ENCODE measurements at places on chromosomes 11 and 22.

- no peak for DNase-seq
Measured at GRCh38 chr11:28009996-28010395, 98.0 kb downstream of the KIF18A start.

DNA sequence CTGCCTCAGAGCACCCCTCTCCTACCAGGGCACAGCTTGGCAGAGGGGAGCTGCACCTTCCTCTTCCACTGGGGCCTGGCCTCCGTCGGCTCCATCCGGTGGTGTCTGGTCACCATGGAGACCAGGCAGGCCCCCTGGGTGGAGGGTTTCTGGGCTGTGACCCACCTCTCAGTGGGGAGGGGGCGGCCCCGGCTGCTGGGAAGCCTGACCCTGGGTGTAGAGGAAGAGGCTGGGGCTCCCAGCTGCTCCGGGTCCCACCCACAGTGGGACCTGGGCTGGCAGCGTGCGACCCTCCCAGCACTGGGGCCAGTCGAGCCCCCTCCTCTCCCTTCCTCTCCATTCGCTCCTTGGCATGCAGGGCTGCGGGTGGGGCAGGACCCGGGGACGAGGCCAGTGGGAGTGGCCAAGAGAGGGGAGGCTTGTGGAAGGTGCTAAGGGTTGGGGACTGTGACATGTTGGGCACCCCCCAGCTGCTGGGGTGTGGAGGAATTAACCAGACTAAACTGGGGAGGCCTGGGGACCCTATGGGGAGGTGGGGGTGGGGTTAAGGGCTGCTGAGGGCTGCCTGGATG is 46.8 kb downstream of the BRSK2 start:
- peak; percentile 55 for DNase-seq

- DNase-seq: peak; percentile 26
Measured at GRCh38 chr11:57646799-57647303, 2.9 kb downstream of the YPEL4 start.

GRCh38 chr11:74626130-74626529 is 33.7 kb downstream of the POLD3 start:
- no peak for DNase-seq

DNA sequence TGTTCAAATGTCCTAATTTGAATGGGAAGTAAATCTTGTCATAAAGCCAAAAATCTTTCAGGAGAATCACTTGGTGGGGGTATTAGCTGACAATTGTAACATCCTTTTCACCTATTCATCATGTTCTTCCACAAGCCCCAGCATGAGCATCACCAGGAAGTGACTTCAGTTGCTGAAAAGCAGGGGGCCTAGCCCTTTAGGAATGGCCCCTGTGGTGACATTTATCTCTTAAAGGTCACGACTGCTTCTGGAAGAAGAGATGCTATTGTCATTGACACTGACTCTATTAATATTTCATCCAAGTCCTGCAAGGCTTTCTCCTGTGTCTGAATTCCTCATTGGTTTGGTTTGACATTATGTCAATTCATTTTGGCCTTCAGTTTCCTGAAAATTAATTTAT is 92.6 kb downstream of the OR5AK2 start:
- DNase-seq: no peak

GRCh38 chr11:105315287-105315686 is 175.7 kb upstream of the CARD18 start:
- DNase-seq: no peak

GRCh38 chr22:25197340-25197739 is 2.3 kb upstream of the CRYBB3 start:
- DNase-seq: no peak

GRCh38 chr11:70200212-70200844 is 2.8 kb upstream of the FADD start:
- peak; percentile 44 for DNase-seq

- no peak for DNase-seq
Measured at GRCh38 chr22:23037429-23038333, 32.6 kb upstream of the GNAZ start.

GRCh38 chr11:44883277-44883676 is 67.4 kb downstream of the TP53I11 start:
- peak; percentile 79 for DNase-seq

GRCh38 chr11:7582338-7582985 is 68.7 kb downstream of the PPFIBP2 start:
- no peak for DNase-seq

- DNase-seq: no peak
Measured at GRCh38 chr11:35420371-35420770, 1.0 kb upstream of the SLC1A2 start.

DNA sequence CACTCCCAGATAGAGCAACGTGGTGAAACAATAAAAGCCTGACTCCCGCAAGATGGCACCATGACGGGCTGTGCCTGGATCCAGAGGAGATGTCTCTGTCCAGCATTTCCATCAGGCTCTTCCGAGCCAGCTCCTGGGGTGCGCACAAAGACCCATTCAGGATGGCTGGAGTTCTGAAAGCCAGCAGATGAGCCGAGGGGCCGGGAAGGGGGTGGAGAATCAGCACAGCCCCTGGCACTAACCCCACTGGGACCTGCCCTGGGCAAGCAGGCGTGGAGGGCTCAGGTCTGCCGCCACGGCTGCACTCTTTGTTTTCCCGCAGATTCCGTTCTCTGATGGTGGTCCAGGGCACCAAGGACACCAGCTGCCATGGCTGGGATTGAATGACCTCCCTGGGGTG is 97.2 kb upstream of the BLID start:
- no peak for DNase-seq

DNA sequence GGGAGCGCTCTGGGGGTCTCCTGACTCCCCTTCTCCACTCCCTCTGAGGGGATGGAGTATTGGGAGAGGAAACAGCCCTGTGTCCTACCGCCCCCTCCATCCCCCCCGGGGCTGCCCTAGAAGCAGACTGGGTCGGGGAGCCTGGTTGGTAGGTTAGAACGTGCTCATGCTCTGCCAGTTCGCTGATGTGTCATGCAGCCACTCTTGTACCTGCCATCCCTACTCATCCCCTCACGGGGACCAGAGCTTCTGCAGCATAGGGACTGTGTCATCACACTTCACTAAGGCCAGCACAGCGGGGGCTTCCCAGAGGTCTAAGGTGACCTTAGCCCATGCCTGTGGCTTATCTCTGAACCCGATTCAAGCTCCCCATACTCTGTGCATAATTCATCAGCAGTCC is 4.7 kb downstream of the KCNJ1 start:
- DNase-seq: no peak

DNA sequence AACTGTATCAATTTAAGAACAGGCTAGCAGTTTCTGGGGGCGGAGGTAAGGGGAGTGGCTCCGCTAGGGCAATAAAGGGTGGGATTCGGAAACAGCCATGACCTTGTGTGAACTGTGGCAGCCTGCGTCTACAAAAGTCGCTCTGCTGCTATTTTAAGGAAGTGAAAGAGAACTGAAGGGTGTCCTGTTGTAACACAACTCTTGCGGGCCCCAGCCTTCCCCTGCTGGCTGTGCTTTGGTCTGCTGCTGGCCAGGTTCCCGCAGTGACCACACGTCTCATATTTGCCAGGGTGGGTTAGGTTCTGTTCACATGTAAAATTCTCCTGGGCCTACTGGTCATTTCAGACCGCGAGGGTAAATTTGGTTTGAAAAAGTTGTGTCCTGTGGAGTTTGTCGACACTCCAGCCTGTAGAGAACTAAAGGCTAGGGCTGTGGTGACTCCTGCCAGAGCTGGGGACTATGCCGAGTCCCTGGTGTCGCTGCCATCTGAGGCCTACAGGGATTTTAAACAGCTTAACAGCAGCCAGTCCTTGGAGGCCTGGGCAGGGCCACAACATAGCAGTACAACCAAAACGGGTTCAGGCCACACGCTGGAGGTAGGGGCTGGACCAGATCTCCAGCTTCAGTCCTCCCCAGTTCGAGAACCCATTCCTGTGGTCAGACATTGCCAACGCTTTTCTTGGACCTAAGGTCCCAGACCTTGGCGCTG is 1.1 kb upstream of the PPFIBP2 start:
- DNase-seq: peak; percentile 63

DNA sequence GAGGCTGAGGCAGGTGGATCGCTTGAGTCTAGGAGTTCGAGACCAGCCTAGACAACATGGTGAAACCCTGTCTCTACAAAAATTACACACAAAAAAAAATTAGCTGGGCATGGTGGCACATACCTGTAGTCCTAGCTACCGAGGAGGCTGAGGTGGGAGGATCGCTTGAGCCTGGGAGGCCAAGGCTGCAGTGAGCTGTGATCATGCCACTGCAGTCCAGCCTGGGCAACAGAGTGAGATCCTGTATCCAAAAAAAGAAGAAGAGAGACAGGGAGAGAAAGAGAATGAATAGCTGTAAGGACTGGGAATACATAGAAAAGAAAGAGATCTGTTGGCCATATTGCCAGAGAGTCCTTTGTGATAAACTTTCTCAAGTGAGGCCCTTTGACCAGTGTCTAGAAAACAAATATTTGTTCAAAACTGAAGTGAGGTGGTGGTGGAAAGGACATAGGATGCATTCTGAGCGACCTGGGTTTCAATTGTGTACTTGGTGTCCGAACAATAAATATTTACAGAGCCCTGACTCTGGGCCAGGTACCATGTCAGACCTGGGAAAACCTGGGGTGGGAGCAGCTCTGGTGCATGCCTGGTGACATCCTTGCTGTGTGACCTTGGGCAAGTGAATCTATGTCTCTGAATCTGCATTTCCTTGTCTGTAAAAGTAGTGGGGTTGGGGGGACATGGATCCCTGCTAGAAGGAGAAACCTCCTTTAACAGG is 89.6 kb upstream of the CRYBB3 start:
- DNase-seq: no peak

DNA sequence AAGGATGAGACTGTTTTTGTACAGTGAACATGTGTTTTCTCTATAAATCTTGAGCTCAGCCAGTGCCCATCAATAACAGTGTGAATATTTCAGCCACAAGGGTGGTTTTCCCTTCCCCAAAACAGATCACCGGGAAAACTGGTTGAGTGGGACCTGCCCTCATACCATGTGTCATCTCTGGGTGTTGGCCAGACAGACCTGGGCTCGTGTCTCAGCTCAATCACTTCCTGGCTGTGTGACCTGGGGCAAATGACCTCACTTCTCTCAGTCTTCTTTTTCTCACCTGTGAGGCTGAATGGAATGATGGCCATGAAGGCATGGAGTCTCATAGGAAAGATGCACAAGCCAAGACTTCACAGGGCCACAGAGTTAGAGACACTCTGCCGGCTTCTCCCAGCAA is 74.7 kb downstream of the COMMD9 start:
- no peak for DNase-seq

GRCh38 chr22:20645954-20646353 is 128.0 kb upstream of the SERPIND1 start:
- DNase-seq: no peak

GRCh38 chr11:46348566-46349401 is 1.5 kb downstream of the DGKZ start:
- DNase-seq: peak; percentile 91

DNA sequence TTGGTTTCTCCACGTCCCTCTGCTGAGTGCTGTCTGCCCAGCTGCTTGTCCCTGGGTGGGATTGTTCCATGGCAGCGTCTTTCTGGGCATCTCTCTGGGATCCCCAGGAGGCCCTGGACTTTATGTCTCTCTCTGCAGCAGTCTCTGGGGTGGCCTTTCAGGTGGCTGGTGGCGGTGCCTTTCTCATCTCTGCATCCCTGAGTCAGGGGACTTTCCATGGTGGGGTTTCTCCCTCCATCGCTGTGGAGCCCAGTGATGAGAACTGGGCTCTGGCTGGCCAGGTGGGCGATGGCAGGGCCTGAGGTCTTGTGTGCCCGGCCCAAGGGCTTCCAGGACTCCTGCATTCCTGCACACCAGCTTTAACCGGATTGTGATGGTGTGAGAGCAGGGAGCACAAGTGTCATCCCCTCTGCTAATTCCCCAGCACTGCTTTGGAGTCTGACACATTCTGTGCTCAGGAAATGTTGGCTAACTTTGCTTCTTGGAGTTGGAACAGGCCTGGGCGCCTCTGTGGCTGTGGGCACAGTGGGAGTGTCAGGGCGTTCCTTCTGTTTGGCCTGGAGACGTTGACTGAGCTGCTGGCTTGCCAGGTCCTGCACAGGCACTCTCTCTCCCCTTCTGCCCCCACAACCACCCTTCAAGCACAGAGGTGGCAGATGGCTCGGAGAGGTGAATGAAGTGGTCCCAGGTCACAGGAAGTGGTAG is 27.9 kb downstream of the FAM83F start:
- DNase-seq: no peak

DNA sequence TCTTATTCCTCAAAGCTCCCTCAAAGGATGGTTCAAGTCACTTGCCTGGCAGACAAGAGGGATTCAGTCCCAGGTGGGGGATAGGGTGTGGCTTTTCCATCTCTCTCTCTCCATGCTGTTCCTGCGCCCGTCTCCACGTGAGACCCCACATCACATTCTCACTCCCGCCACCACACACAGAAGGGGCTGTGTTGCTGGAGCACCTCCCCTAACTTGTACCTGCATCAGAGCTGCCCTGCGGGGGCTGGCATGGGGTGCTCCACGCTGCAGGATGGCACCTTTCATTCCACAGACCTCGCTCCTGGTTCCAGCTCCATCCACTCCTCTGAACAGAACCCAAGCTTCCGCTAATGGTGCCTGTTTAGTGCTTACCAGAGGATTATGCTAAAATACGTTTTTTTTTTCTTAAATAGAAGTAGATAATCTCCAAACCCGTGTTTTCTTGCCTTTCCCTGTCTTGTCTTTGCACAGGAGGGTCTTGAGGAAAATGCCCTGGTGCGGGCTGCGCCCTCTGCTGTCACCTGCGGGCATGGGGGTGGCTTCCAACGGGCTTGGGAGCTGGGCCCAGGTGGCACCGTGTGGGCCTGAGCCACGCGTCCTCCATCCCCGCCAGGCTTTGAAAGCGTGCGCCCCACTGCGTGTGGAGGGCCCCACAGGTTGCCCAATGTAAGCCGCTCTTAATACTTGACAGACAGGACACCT is 985.6 kb downstream of the BRD1 start:
- no peak for DNase-seq

GRCh38 chr11:124643605-124644425 is 21.2 kb downstream of the TBRG1 start:
- no peak for DNase-seq

DNA sequence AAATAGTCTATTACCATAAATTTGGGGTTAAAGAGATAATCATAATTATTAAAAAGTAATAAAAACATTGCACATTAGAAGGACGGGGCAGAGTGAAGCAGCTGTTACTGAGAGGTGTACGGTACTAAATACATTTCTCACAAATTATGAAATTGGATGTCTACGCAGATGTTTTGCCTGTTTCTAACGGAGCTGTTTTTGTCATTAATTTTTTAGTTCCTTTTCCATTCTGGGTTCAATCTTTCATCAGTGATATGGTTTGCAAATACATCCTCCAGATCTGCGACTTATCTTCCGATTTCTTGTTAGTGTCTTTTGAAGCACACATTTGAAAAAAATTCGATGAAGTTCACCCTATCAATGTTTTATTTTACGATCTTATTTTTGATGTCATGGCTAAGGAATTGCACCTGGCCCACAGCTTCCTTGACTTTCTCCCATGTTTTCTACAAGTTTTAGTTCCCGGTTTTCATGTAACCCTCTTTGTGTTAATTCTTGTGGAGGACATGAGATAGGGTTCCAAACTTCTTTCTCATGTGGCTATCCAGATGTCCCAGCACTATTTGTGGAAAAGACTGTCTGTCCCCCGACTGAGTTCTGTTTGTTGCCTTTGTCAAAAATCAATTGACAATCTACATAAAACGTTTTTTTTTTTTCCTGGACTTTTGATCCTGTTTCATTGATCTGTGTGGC is 21.3 kb upstream of the KRTAP5-6 start:
- no peak for DNase-seq
